Uterus (tissue), 4 donors: ENCODE measurements at places on chromosomes 12 and 14. TPM values are rescaled to one million over a fixed set of nuclear protein-coding genes. Genes with fewer than 3 reads are reported as not detected.
A peak's percentile ranks its signal among the peaks of the same experiment; 100 is the strongest.

DNA sequence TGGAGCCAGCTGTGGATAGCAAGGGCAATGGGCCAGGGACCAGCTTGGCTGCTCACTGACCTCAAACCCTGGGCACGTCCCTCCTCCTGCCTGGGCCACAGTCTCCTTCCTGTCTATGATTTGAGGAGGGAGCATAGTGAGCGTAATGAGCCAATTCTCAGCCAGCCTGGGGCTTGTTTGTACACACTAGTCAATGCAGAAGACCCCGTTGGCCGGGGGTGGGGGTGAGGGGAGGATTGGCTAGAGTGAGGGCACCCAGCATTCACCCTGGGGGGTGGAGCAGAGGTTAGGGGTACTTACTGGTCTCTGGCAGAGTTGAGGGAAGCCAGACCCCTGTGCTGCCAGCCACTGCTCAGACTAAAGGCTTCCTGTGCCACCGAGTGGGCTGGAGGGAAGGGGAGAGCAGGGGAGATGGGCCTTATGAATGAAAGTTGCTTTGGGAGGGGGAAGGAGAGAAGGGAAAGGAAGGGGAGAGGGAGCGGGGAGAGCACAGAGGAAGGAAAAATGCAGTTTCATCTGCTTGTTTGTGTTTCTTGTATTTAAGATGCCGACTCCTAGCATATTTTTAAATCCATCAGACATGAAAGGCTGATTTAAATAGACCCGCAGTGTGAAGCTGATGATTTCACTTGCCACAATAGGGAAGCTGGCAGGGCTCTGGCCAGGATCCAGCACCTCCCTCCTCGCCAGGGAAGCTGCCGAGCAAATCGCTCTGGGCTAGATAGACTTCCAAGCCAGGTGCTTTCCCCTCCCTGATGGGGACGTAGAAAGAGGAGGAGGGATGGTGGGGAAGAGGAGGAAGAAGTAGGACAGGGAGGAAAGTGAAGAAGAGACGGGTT, 114.0 kb downstream of the PRMT8 start:
- H3K27ac ChIP-seq = no peak overlapping the region
- H3K36me3 ChIP-seq = no peaks in the 10 kb centered on the region
- DNase-seq = no peak
- no peak overlapping the region for H3K4me3 ChIP-seq
- no peaks in the 10 kb centered on the region for H3K27me3 ChIP-seq
- H3K4me1 ChIP-seq = no peaks in the 10 kb centered on the region

GRCh38 chr12:131349397-131350127, 361.3 kb upstream of the SFSWAP start:
- no peak overlapping the region for H3K27ac ChIP-seq
- no peaks in the 10 kb centered on the region for H3K36me3 ChIP-seq
- no peaks in the 10 kb centered on the region for H3K4me1 ChIP-seq
- no peak for DNase-seq
- no peaks in the 10 kb centered on the region for H3K27me3 ChIP-seq

GRCh38 chr14:99476864-99477263, 3.8 kb downstream of the SETD3 start:
- no peak for DNase-seq
- no peaks in the 10 kb centered on the region for H3K36me3 ChIP-seq
- no peaks in the 10 kb centered on the region for H3K27me3 ChIP-seq
- H3K27ac ChIP-seq = no peak overlapping the region
- H3K4me1 ChIP-seq = peaks cover 6% of the 10 kb centered on the region
- no peak overlapping the region for H3K4me3 ChIP-seq

- no peak overlapping the region for H3K4me3 ChIP-seq
- H3K4me1 ChIP-seq = no peaks in the 10 kb centered on the region
- H3K36me3 ChIP-seq = no peaks in the 10 kb centered on the region
- H3K27ac ChIP-seq = no peak overlapping the region
- DNase-seq = no peak
- no peaks in the 10 kb centered on the region for H3K27me3 ChIP-seq
These were observed 47.2 kb downstream of the ALDH1L2 start for GRCh38 chr12:105036937-105037649.

- no peak overlapping the region for H3K4me3 ChIP-seq
- no peak for DNase-seq
- no peaks in the 10 kb centered on the region for H3K36me3 ChIP-seq
- H3K4me1 ChIP-seq = no peaks in the 10 kb centered on the region
These were observed 390.7 kb downstream of the C12orf75 start for GRCh38 chr12:105721051-105721825.

GRCh38 chr14:57408037-57408436, 17.7 kb downstream of the NAA30 start:
- no peak overlapping the region for H3K4me3 ChIP-seq
- DNase-seq = no peak
- H3K27me3 ChIP-seq = no peaks in the 10 kb centered on the region
- H3K27ac ChIP-seq = no peak overlapping the region
- no peaks in the 10 kb centered on the region for H3K4me1 ChIP-seq

DNA sequence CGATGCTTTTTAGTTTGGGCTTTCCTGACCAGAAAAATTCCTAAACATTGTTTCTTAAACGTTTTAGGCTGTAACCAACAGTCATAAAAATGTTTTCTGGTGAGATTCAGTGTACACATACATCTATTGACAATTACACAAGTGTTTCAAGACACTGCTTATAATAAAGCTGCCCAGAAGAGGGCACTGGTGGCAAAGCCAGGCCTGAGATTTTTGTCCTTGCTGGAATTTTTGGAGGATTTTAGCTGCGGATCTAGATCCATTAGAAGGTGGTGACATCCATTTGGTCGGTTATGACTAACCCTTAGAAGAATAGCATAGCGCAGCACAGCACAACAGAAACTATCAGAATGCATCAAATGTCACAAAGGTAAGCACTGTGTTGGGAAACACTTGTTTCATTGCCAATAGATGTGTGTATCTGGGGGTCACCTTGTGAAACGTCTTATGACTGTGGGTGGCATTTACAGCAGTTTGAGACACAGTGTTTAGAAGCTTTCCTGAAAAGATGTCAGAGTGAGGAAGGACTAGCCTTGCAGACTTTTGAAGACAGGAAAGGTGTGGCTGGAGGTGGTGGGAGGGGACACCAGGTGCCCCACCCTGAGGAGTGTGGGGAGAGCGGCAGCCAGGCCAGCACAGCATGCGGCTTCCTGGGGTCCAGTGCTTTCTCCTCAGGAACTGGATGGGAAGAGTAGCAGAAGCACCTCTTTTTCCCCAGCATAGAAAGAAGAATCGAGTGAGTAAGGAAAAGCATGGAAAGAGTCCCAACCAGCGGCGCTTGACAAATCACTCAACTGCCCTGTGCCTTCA, 54.7 kb upstream of the FKBP4 start:
- no peak overlapping the region for H3K4me3 ChIP-seq
- no peak overlapping the region for H3K27ac ChIP-seq
- DNase-seq = no peak
- H3K4me1 ChIP-seq = no peaks in the 10 kb centered on the region

DNA sequence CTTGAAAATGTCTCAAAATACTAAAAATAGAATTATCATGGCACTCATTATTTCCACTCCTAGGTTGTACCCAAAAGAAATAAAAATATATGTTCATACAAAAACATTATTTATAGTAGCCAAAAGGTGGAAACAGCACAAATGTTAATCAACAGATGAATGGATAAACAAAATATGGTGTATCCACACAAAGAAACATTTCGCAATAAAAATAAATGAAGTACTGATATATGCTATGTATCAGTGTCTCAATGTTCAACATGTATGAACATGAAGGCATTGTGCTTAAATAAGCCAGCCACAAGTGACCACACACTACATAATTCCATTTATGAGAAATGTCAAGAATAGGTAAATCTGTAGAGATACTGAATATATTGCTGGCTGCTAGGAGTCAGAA, 40.9 kb downstream of the FOXG1 start:
- H3K27ac ChIP-seq = no peak overlapping the region
- H3K36me3 ChIP-seq = no peaks in the 10 kb centered on the region
- DNase-seq = no peak
- no peaks in the 10 kb centered on the region for H3K4me1 ChIP-seq
- H3K27me3 ChIP-seq = no peaks in the 10 kb centered on the region

- peak overlapping the region; percentile 70 for H3K27ac ChIP-seq
- DNase-seq = peak; percentile 65
- no peaks in the 10 kb centered on the region for H3K4me1 ChIP-seq
These were observed 17.0 kb downstream of the CAMKK2 start for GRCh38 chr12:121279507-121279915.

- H3K4me1 ChIP-seq = no peaks in the 10 kb centered on the region
- no peaks in the 10 kb centered on the region for H3K36me3 ChIP-seq
- no peak for DNase-seq
- H3K27ac ChIP-seq = no peak overlapping the region
- H3K4me3 ChIP-seq = no peak overlapping the region
These were observed 295.9 kb downstream of the CCER1 start for GRCh38 chr12:90659060-90659459.

GRCh38 chr12:19105463-19105862, 24.1 kb upstream of the PLEKHA5 start:
- H3K4me1 ChIP-seq = no peaks in the 10 kb centered on the region
- no peaks in the 10 kb centered on the region for H3K36me3 ChIP-seq
- no peak overlapping the region for H3K27ac ChIP-seq
- H3K4me3 ChIP-seq = no peak overlapping the region
- H3K27me3 ChIP-seq = no peaks in the 10 kb centered on the region

- no peaks in the 10 kb centered on the region for H3K4me1 ChIP-seq
- no peaks in the 10 kb centered on the region for H3K27me3 ChIP-seq
- no peak overlapping the region for H3K4me3 ChIP-seq
- no peak for DNase-seq
These were observed 3.2 kb downstream of the OR4K2 start for GRCh38 chr14:19878029-19878642.

DNA sequence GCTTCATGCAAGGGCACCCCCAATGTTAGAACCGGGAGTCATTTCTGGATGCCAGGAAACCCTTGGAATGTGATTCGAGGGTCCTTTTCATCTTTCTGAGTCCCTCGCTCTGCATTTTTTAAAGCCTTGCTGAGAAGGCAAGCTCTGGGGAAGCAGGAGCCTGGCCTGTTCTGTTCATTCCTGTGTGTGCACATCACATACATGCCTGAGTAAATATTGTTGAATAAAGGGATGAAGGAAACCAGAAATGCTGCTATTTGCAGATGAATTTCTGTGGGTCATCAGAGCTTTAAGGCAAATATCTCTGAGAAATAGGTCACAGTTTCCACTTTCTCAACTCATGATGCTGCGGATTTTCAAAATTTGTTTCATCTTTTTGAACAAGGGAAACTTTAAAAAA, 170.1 kb downstream of the PAH start:
- DNase-seq = no peak
- no peaks in the 10 kb centered on the region for H3K36me3 ChIP-seq

- no peak overlapping the region for H3K4me3 ChIP-seq
- H3K36me3 ChIP-seq = no peaks in the 10 kb centered on the region
- DNase-seq = no peak
- peaks cover 3% of the 10 kb centered on the region for H3K4me1 ChIP-seq
These were observed 8.1 kb downstream of the PTPN6 start for GRCh38 chr12:6959058-6959804.

DNA sequence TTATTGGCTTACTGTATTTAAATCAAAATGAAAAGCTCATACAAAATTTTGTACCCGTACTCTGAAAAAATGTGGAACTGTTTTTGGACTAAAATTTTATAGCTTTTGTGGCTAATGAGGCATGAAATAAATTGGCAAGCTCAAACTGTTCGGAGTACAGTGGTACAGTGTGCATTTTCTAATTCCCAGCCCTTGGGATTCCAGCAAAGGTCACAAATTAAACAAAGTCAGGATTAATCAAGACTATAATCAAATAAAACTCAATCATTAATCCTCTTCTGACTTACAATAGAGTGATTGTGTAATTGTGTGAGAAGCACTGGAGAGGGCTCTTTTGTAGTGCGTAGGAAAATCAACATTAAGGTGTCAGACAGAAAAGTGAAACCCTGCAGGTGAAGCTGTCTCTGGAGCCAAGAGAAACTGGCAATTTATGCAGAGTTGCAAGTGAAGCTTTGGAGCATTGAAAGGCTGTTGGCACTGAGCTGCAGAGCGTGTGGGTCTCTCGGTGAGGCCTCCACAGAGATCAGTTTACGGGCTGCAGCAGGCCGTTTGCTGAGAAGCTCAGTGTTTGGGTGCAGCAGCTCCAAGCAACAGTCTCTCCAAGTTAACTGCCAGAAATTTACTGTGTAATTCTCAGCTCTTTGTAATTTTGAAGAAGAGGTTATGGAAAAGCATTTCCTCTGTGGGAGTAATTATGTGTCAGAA, 275.9 kb downstream of the FBXL14 start:
- H3K27ac ChIP-seq = peak overlapping the region; percentile 61
- H3K4me3 ChIP-seq = no peak overlapping the region
- H3K36me3 ChIP-seq = no peaks in the 10 kb centered on the region
- peaks cover 17% of the 10 kb centered on the region for H3K4me1 ChIP-seq
- DNase-seq = peak; percentile 28

- H3K27me3 ChIP-seq = no peaks in the 10 kb centered on the region
- DNase-seq = no peak
- no peak overlapping the region for H3K4me3 ChIP-seq
- H3K4me1 ChIP-seq = no peaks in the 10 kb centered on the region
- no peak overlapping the region for H3K27ac ChIP-seq
- no peaks in the 10 kb centered on the region for H3K36me3 ChIP-seq
These were observed 277.4 kb upstream of the RGS6 start for GRCh38 chr14:71654810-71655209.

GRCh38 chr12:67018105-67018504, 251.1 kb upstream of the CAND1 start:
- DNase-seq = no peak
- no peaks in the 10 kb centered on the region for H3K4me1 ChIP-seq
- H3K27me3 ChIP-seq = no peaks in the 10 kb centered on the region
- H3K27ac ChIP-seq = no peak overlapping the region

DNA sequence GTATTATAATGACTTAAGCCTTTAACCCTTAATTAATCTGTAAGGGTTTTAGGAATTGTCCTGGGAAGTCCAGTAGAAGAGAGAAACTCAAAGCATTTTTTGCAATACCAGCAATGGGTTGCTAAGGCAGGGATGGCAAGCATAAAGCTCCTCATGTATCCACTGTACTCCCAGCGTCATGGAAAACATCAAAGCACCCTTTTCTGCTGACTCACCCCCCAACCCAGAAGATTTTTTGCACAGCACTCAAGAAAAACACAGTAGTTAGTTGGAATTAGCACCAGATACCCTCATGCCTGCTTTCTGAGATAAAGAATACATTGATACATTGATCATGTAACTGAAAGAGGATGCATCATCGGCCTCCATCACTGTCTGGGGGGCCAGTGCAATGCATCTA, 199.1 kb upstream of the CNOT2 start:
- H3K4me3 ChIP-seq = no peak overlapping the region
- no peak for DNase-seq
- no peaks in the 10 kb centered on the region for H3K27me3 ChIP-seq
- no peaks in the 10 kb centered on the region for H3K4me1 ChIP-seq
- no peak overlapping the region for H3K27ac ChIP-seq
- no peaks in the 10 kb centered on the region for H3K36me3 ChIP-seq

Gene PLCZ1
- total RNA-seq = not detected

Gene IFNG-AS1
- not detected for total RNA-seq

Gene ATL1
- 24.3 TPM for total RNA-seq

Gene LRIG3
- total RNA-seq = 42.0 TPM

Gene KCNC2
- total RNA-seq = not detected

Gene DDIT3
- total RNA-seq = 28.2 TPM

Gene CKB
- total RNA-seq = 237 TPM

Gene PPFIA2
- total RNA-seq = 18.5 TPM
